COR-L47 (cell line): ENCODE measurements at places on chromosomes 13 and 19.

- no peak for DNase-seq
These were observed 483.2 kb downstream of the DIAPH3 start for GRCh38 chr13:59680429-59681024.

DNA sequence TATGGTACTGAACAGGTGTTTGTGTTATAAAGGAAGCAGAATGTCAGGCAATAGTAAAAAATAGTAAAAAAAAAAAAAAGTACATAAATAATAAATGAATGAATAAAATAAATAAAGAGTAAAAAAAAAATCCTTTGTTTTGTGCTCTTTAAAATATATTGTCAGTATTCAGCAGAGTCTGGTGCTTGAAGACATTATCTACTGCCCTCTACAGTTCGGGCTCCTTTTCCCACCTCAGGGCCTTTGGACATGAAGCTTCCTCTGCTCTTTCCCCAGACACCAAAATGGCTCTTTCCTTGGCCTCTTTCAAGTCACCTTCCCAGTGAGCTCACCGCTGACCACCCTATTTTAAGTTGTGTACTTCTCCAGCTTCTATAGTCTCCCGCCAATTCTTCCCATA lies 137.5 kb downstream of the TNFRSF19 start:
- DNase-seq, result no peak

DNA sequence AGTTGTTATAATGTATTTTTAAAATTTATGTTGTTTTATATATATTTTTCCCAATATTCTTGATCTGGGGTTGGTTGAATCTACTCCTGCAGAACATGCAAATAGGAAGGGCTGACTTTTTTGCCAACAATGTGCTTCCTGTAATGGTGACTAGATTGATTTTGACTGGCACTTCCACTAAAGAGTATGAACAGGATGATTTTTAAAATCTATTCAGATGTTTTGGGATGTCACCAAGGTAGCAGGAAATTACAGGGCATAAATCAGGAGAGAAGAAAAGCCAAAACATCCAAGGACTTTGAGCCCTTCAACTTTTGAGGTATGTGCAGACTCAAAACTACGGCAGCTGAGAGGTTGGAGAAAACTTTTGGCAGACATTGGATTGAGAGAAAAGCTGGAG lies 1047.6 kb downstream of the SLITRK5 start:
- no peak for DNase-seq

DNA sequence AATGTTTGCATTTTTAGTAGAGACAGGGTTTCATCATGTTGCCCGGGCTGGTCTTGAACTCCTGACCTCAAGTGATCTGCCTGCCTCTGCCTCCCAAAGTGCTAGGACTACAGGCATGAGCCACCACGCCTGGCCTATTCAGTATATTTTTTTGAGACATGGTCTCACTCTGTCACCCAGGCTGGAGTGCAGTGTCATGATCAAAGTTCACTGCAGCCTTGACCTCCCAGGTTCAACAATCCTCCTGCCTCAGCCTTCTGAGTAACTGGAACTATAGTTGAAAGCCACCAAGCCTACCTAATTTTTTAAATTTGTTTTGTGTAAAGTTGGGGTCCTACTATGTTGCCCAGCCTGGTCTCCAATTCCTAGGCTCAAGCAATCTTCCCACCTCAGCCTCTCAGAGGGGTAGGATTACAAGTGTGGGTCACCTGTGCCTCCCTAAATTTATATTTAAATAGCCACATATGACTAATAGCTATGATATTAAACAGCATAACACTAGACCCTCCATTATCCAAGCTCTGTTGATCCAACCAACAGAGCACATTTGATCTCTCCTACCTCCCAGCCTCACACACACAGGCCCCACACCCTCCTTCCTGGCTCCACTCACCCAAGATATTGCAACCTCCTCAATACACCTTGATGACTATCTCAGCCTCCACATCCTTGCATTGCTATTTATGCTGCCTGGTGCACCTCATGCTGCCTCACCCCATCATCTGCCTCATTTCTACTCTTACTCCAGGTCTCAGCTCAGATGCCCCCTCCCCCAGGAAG lies 2.1 kb upstream of the CEACAM19 start:
- no peak for DNase-seq

GRCh38 chr13:32016631-32017030 lies 14.9 kb upstream of the FRY start:
- no peak for DNase-seq

GRCh38 chr19:49071860-49072547 lies 495 bp downstream of the KCNA7 start:
- no peak for DNase-seq

GRCh38 chr13:112657850-112658445 lies 31.9 kb upstream of the ATP11A start:
- DNase-seq, result no peak

GRCh38 chr13:79724348-79725103 lies 243.6 kb downstream of the NDFIP2 start:
- no peak for DNase-seq

GRCh38 chr19:926589-927350 lies 935 bp downstream of the ARID3A start:
- DNase-seq, result no peak
